NCI-H2081 (cell line): ENCODE measurements at places on chromosomes 2 and 18.
A peak's percentile ranks its signal among the peaks of the same experiment; 100 is the strongest.

DNA sequence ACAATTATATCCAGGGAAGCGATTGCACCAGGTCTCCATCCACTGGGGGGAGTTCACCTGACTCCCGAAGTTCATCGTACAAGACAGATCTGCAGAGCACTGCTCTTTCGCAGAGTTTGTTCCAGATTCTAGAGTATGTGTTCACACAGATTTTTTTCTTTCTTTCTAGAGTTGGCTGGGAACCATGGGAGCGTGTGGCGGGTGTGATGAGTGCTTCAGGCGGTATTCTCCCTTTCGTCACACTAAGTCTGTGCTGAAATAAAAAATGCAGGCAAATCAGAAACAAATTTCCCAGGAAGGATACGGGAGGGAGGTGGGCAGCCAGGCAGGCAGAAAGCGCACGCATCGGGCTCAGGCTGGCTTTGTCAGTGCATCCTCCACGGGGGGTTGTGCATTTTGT, 129.8 kb upstream of the SOX11 start:
- no peak for DNase-seq

DNA sequence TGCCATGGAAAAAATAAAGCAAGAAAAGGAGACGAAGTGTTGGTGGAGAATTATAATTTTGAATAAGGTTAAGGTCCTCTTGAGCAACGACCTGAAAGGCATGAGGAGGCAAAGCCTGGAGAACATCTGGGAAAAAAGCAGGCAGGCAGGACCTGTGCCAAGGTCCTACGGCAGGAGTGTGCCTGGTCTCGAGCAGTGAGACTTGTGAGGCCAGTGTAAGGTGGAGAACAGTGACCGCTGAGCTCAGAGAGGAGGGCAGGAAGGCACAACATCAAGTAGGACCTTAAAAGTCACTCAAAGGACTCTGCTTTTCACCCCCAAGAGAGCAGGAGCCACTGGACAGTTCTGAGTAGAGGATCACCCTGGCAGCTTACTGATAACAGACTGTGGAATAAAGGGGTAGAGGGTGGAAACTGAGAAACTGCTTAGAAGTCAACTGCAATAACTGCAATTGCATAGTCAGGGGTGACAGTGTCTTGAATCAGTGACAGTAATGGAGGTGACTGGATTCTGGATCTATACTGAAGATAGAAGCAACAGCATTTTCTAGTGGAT, 3.5 kb downstream of the NOL10 start:
- no peak for DNase-seq

GRCh38 chr18:9814431-9814830, 71.3 kb upstream of the TXNDC2 start:
- DNase-seq = no peak

- DNase-seq = peak; percentile 58
These were observed 37.6 kb upstream of the SLC4A10 start for GRCh38 chr2:161586517-161587167.

DNA sequence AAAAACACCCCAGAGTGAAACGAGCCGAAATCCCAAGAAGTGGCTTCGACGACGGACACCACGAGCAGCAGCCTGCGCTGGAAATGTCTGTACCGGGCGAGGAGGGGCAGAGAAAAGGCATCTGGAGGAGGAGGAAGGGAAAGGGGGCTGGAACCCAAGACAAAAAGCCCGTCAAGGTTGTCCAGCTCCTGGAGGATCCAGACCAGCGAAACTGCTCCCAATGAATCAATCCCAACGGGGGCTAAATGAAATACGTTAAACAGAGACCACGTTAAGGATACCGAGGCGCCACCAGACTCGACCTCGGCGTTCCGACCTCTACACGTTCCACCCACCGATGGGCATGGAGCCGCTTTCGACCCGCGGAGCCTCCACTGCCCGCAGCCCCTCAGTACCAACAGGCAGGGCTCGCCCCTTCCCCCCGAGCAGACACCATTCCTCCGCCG, 400 bp downstream of the CCDC88A start:
- peak; percentile 62 for DNase-seq

DNA sequence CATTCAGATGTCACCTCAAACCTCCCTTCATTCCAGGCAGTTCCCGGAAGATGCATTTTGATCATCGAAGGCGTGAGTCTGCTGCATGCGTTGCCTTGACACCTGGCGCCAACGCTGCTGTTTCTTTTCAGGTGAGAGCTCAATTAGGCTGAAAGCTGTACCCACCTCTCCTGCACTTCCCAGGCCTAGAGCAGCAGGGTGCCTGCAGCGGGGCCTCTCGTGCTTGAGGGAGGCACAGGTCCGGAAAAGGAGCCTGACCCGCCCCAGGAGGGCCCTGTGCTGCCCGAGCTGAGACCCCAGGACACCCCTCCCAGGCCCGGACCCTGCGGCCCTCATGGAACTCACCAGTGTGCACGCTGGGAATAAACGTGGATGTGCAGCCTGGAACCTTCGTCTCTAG, 31.4 kb upstream of the KCNG2 start:
- peak; percentile 10 for DNase-seq

DNA sequence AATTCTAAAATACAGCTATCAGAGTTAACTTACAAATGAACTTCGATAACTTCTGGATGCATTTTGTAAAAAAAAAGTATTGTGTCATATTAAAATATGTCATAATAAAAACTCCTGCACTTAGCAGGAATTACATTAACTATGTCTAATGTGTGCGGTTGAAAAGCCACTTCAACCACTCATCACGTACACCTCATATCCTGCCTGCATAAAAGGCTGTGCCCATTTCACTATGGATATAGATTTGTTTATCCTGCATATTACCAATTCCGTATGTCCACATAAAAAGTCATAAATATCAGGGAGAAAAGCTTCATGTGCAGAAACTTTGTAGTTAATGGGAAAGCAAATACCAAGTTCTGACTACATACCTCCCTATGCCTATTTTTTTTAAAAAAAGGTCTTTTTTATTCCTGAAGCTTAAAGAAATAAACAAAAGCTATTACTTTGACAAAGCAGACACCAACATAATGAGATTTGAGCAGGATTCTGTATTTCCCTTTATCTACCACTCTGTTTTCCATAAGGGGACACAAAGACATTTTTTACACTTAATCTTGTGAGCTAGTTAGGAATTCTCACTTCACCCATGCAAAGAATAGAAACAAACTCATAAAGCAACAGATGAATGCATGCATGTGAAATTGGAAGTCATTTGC, 96.1 kb downstream of the PPP1R1C start:
- DNase-seq = no peak

DNA sequence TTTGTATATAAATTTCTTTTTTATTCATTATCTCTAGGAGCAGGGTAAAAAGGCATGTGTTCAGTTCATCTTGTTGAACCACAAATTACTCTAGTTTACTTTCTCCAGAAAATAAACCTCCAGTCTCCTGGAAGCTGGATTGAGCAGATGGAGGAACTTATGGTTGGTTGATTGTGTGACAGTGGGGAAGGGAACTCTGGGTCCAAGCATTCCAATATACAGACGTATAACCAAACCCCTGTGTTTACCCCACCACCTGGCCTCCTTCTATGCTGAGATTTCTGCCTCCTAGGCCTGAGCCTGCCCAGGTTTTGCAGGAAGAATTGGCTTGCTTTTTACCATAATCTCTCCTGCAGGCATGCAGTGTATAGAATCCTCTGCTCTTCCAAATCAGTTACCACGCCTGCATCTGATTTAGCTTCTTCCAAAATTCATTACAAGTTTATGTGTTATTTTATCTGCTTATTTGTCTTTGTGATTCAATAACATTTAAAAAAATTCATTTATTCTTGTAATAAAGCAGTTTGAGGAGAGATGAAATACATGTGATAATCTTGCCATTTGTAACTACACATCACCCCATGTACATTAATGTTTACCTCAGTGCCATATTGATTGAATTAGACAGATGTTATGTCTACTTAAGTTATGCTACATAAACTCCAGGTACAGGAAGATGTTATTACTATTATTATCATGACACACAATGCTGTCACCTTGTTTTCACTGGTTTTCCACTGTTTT, 2.5 kb upstream of the RAB27B start:
- no peak for DNase-seq

DNA sequence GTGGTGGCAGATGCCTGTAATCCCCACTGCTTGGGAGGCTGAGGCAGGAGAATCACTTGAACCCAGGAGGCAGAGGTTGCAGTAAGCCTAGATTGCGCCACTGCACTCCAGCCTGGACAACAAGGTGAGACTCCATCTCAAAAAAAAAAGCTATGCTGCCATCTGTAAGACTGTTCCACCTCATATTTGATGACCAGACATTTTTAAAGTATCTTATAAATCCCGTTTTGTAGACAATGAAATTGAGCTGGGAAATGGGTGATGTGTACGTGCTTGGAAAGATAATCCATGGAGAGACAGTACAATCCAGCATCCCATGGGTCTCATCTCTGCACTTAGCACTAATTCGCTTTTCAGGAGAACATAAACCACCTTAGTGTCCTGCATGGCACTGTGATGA, 126.5 kb upstream of the ATP5MC3 start:
- no peak for DNase-seq
